Cortex of kidney (tissue), 1 donor: ENCODE measurements at places on chromosomes 2 and 18.

DNA sequence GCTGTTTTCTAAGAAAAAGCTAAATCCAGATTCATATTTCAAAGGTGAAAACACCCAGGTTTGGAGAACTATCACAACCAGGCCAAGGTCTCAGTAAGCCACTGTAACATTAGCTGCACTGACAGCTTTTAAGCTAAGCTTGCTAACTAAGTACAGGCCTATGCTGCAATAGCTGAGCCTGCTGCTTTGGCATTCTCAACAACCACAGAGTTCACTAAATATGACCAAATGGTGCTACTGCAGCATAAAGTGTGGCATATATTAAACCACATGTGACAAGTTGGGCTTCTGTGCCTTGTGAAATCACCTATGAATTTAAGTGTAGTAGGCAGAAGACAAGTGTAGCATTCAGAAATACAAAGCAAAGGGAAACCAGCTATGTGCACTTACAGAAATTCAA, 206.7 kb downstream of the TCF4 start:
- DNase-seq, result no peak

- no peak for DNase-seq
Observed at GRCh38 chr2:10242451-10242850, 60.3 kb upstream of the HPCAL1 start.

GRCh38 chr2:236081171-236081570, 87.0 kb downstream of the GBX2 start:
- no peak for DNase-seq

DNA sequence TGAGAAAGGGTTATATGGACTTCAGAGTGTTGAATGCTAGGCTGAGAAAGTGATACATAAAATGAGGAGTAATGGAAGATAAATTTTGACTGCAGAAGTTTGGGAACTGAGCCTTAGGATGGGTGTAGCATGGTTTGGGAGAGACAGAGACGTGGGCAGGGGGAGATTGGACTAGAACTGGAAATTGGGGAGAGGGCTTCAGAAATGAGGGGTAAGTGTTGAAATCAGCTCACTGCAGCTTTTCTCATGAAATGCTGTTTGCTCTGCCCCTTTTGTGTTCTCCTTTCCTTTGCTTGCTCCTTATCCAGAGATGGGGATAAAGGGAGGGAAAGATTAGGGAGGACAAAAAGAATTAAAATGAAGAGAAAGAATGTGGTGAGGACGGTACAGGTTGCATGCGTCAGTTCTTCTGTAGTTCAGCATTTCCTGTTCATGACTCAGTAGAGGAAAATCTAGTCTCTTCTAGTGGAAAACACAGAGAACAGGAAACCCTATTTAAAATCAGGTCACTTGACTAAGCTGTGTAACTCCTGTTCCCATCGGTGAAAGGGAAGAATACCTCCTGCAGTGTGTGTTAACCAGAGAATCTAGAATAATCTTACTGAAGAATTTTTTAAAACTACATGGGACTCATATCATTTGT, 105.6 kb downstream of the CRIM1 start:
- DNase-seq, result no peak

- no peak for DNase-seq
Observed at GRCh38 chr18:58928386-58928785, 63.7 kb downstream of the ZNF532 start.

DNA sequence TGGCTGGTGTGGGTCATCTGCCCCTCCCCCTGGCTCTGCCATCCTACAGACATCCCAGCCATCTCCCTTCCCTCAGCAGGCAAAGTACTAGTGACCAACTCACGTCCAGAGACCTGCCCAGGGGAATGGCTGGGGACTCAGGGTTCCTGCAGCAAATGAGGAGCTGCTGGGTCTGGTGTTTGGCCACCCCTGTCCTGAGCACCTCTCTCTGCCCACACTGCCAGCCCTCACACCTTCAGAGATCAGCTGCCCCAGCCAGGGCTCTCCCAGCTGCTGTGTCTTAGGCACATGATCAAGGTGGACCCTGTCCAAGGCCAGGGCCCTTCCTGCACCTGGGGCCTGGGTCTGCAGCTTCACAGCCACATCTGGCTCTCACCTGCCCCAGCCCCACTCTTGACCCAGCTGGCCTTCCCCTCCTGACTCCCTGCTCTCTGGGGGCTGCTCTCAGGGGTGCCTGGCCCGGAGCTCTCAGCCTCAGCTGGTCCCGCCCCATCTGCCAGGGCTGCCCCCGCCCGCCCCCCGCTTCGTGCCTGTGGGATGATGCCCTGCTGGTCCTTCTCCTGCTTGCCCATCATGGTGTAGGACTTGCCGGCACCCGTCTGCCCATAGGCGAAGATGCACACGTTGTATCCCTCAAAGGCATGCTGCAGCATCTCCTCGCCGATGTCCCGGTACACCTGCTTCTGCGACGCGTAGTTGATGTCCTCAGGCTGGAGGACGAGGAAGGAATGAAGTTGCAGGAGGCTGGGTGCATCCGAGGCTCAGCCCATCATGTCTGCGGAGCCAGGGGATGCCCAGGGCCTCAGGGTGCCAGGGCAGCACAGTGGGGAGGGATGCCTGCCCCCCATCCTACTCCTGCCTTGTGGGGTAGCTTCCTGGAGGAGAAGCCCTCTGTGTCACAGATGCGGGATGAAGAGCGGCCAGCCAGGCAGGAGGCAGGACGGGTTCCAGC, 32.2 kb downstream of the KIF1A start:
- no peak for DNase-seq

DNA sequence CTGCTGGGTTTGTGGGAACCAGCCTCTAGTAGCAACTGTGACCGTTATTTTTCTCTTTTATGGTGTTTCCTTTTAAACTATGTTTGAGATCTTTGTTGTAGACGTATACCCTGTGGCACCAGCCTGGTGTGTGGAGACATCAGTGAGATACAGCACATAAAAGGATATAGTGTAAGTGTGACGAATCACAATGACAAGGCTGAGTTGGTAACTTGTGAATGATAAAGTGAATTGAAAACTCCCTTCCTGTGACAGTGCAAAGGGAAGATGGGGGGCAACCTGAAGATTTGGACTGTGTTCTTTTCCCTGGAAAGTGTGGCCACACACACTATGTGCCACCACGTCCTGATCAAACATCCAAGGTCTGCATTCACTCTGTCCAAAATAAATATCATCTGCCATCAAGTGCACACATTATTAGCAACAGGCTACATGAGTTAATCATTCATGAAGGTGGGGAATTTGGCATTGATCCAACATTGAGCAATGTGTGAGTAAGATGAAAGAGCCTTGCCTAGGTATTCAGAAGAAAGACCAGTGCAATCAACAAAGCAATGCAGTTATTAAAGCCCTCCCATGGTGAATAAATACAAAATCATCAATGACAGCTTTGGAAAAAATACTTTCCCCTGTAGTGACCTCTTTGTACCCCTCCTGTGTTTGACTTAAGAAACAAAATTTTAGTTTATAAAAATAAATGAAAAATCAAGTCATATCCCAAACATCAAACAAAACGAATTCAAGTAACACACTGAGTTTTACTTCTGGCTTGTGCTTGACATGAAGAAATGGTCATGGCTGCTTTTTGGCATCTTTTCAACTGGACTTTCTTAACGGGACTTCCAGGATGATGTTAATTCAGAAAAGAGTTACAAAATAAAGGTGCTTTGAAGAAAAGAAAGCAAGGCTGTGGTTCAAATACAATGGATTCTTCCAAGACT, 1280.5 kb upstream of the ZEB2 start:
- no peak for DNase-seq

DNA sequence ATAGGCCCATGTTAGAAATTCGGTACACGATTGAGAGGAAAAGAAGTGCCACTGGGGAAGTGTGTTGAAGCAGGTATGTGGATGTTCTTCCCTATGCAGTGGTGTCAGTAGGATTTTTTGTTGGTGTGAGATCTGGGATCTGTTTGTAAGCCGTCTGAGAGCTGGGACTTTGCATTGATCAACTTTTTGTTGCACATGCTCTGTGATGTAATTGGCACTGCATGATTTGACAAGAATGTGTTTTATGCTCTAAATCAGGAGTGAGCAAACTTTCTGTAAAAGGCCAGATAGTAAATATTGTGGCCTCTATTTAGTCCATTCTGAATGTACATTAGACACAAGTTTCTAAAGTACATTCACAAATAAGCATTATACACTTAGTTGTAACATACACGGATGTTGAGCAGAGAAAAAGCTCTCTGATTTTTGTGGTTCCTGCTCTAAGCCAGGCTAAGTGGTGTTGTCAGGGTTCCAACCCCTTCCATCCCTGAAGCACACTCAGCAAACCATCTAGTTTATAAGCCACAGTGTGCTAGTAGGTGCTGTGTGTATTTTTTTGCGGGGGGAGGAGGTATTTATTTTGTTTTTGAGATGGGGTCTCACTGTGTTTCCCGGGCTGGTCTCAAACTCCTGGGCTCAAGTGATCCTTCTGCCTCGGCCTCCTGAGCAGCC, 235.6 kb downstream of the NEDD4L start:
- no peak for DNase-seq

GRCh38 chr2:176291335-176291734, 22.1 kb downstream of the MTX2 start:
- DNase-seq, result no peak

DNA sequence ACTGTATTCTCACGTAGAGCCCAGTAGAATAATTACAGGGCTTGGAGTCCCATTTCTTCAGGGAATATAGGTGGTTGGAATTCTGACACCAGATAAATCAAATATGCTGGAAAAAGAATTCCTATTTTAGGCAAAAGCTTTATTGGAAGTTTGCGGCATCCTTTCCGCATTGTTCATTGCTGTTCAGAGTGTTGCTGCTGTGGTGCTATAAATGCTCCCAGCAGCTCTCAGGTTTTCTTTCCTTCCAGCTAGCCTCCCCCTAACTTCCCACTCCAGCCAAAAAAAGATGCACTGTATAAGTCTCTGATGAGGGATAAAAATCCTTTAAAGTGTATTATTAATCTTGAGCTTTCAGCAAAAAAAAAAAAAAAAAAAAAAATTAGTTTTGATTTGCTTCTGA, 25.5 kb upstream of the POLR1B start:
- no peak for DNase-seq

GRCh38 chr18:37179384-37179783, 350.5 kb downstream of the KIAA1328 start:
- DNase-seq, result no peak

DNA sequence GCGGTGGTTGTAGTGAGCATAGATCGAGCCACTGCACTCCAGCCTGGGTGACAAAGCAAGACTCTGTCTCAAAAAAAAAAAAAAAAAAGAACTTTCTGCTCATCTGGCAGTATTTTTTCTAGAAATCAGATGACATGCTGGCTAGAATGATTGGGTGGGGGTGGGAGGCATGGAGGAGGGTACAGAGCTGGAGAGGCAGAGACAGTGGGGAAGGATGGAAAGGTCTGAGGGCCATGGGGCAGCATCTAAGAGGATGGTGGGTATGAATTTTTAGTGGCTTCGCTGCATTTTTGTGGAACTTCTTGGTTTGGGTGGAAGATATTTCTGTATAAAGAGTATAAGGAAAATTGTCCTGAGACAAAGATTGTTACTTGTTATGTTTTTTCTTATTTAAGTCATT, 23.3 kb downstream of the ARMC9 start:
- no peak for DNase-seq

DNA sequence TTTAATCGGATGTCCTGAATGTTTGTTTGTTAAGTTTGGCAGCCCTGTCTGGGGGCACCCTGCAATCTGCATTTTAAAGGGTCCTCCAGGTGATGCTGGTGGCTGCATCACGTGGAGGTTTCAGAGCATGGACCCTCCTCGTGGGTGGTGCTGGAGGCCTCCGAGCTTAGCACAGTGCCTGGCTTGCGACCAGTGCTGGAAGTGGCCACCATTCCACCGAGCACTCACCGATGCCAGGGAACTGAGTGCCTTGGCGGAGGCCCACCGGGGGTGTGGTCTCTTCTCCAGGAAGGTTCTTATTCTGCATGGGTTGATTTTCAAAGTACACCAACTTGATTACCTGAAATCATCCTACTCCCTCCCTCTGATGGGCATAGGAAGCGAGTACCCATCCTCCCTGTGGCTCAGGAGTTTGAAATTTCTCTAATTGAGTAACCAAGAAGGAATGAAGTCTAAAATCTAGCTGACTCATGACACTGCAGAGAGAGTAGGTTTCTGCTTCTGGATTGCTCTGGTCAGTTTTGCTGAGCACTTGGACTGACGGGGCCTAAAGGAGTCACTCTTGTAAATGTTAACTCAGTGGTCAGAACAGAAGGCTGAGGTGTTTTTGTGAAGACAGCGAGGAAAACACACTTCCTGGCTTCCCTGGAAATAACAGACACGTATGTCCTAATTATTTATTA, 58.1 kb upstream of the SLC66A3 start:
- no peak for DNase-seq
